ENCODE measurements at places on chromosomes 1 and 21. TPM values are rescaled to one million over a fixed set of nuclear protein-coding genes. Genes with fewer than 3 reads are reported as not detected.

DNA sequence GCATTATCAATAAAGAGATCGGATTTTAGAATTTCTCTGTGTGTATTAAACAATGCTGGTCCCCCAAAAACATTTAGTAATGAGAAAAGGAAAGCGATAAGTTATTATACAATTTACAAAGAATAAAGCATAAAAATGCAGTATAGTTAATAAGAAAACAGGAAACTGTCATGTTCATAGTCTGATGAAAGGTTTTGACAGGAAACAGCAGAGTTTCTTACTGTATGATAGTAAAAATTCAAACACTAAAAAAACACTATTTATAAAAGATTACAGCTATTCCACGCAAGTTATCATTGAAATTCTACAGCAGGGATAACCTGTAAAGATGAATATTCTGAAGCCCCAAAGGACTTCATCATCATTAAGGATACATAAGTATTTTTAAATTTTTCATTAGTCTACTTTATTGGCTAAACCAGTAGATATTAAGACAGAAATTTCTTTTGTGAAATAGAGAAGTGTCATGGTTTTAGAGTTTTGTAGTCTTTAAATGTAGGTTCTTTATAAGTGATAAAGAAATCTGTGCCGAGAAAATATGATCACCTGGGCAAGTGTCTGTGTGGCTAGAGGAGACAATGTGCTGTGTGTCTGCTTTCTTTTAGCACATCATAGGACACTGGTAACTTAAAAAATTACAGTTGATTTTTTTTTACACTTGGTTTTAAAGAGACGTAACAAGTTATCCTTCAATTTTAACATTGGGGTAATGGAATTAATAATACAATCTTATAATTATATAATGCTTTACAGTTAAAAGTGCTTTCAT, 49.7 kb upstream of the GFI1 start:
- DNase-seq: no peak

DNA sequence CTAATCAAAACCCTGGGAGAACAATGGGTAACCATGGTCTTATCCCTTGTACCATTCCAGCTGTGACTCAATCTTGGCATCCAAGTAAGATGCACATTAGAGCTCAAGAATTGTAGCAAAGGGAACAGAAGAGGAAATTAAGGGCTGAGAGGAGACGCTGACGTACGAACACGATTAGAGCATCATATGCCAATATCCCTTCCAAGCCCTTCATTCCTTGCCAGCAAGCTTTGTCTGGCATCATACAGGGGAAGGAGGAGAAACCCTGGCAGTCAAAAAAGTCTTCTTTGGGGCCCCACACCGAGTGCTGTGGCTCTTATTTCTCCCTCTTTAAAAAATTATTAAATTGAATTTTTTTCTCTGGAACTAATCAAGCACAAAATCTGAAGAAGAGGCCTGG, 120.9 kb downstream of the ASTN1 start:
- no peak for DNase-seq

DNA sequence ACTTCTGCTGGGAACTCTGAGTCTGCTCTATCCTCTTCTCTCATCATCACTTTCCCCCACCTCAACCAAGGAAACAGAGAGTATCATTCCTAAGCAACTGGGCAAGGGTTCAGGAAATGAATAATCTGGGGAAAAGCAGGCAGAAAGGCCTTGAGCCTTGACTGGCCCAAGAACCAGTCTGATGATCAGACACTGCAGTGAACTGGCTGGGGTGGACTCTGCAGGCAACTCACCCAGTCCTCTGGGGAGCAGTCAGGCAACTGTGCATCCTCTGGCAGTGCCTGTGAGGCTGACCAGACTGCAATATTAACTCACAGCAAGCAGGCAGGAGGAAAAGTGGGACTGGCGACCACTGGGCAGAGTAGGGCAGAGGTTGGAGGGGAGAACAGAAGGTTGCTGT, 991 bp downstream of the ANKRD35 start:
- DNase-seq: no peak

DNA sequence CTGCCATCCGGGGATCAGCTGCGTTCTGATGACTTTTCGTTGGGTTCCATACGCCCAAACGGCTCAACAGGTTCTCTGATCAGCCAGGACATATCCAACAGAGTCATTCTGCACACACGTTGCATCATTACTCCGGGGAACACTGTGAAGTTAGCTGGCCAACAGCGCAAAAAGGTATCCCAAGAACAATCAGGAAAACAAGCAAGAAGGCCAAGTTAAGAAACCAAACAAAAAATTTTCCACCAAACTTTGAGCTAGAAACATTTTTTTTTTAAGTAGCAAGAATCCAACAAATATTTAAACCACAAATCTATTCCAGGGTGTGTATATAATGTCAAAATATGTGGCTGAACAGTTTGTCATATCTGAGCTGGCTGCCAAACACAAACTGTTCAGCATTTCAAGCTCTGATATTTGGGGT, 29.2 kb downstream of the NID1 start:
- no peak for DNase-seq

RUNX1 gene
- 35.3 TPM for total RNA-seq

GRCh38 chr1:228528612-228529011, 41.4 kb downstream of the RNF187 start:
- no peak for DNase-seq

GRCh38 chr1:230902349-230902923, 34.1 kb upstream of the C1orf198 start:
- no peak for DNase-seq

GRCh38 chr1:190935925-190936324, 458.3 kb upstream of the BRINP3 start:
- DNase-seq: no peak

CCDC181 gene
- 0.19 TPM for total RNA-seq
